ENCODE measurements at places on chromosomes 1 and 21. TPM values are rescaled to one million over a fixed set of nuclear protein-coding genes. Genes with fewer than 3 reads are reported as not detected.

- peaks cover 8% of the 10 kb centered on the region for H3K36me3 ChIP-seq
- peaks cover 23% of the 10 kb centered on the region for H3K4me1 ChIP-seq
- DNase-seq, result peak; percentile 80
- H3K27me3 ChIP-seq, result peaks cover 22% of the 10 kb centered on the region
Measured at GRCh38 chr1:21673277-21673780, 4.2 kb upstream of the RAP1GAP start.

DNA sequence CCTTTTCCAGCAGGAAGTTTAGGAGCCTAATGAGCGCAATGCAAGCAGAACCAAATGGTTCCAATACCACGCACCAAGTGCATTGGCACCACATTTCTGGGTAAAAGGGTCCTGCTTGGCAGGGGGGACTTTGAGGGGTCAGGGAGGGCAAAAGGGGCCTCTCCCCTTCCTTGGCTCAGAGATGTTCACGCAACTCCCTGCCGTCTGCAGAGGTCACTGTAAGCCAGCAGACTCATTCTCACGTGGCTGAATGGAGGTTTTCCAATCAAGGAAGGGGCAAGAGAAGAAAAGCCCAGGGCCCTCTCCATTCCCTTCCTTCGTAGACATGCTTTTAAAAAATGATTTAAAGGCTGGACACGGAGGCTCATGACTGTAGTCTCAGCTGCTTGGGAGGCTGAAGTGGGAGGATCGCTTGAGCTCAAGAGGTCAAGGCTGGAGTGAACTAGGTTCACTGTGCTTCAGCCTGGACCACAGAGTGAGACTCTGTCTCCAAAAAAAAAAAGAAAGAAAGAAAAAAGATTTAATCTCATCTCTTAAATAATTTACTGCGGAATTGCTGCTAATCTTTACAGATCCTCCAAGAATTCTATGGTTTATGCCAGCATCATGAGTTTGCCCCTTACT lies 80.3 kb downstream of the RUNX3 start:
- no peaks in the 10 kb centered on the region for H3K36me3 ChIP-seq
- no peak for DNase-seq
- H3K27me3 ChIP-seq, result no peaks in the 10 kb centered on the region
- no peak overlapping the region for H3K27ac ChIP-seq
- H3K4me1 ChIP-seq, result peaks cover 5% of the 10 kb centered on the region
- no peak overlapping the region for H3K4me3 ChIP-seq

- no peak overlapping the region for H3K27ac ChIP-seq
- H3K4me1 ChIP-seq, result no peaks in the 10 kb centered on the region
- H3K4me3 ChIP-seq, result no peak overlapping the region
- DNase-seq, result no peak
Measured at GRCh38 chr1:218510153-218510772, 165.1 kb downstream of the TGFB2 start.

DNA sequence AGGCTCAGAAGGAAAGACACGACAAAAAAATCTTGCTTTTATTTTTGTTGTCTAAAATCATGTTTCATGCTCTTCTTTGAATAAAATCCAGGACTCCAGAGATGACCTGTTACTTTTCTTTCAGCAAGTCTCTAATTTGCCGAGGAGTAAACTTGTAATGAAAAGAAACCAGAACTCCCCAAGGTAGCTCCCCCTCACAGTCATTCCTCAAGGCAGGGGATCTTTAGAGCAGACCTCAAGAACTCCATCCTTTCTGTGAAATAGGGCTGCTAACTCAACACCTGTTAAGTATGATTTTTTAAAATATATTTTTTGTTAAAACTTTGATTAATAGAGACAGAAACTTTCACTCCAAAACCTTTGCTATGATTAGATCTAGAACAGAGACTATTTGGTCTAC lies 82.7 kb upstream of the ABCD3 start:
- no peak for DNase-seq
- peaks cover 8% of the 10 kb centered on the region for H3K4me1 ChIP-seq
- H3K27ac ChIP-seq, result peak overlapping the region; percentile 48
- no peak overlapping the region for H3K4me3 ChIP-seq
- H3K36me3 ChIP-seq, result no peaks in the 10 kb centered on the region

- H3K27me3 ChIP-seq, result no peaks in the 10 kb centered on the region
- H3K4me3 ChIP-seq, result no peak overlapping the region
- H3K36me3 ChIP-seq, result no peaks in the 10 kb centered on the region
- no peak for DNase-seq
- peaks cover 3% of the 10 kb centered on the region for H3K4me1 ChIP-seq
Measured at GRCh38 chr1:151916726-151917370, 7.5 kb upstream of the THEM4 start.

GRCh38 chr1:219090607-219091006 lies 83.1 kb upstream of the LYPLAL1 start:
- no peak for DNase-seq
- H3K4me1 ChIP-seq, result peaks cover 22% of the 10 kb centered on the region
- no peaks in the 10 kb centered on the region for H3K36me3 ChIP-seq

DNA sequence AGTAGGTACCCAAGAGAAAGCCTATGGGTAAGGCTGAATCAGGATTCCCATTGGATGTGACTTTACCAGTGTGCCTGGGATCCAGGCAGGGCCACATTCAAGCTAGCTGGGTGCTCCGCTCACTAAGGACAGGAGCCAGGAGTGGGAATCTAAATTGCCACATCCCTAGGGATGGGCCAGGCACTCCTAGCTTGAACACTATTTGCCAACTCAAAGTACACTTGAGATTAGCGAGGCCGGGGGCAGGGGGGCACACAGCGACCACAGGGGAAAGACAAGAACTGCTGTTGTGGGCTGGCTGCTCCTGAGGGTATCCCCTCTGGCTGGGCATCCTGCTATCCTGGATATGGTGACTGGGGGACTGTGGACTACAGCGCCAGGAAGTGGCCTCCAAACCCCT lies 4.3 kb downstream of the SLC45A3 start:
- H3K4me1 ChIP-seq, result peaks cover 4% of the 10 kb centered on the region
- H3K4me3 ChIP-seq, result no peak overlapping the region
- H3K27me3 ChIP-seq, result no peaks in the 10 kb centered on the region
- no peaks in the 10 kb centered on the region for H3K36me3 ChIP-seq
- no peak overlapping the region for H3K27ac ChIP-seq

GRCh38 chr1:187933562-187934419 lies 1105.0 kb downstream of the PLA2G4A start:
- no peaks in the 10 kb centered on the region for H3K4me1 ChIP-seq
- no peak overlapping the region for H3K4me3 ChIP-seq
- no peak for DNase-seq
- H3K27ac ChIP-seq, result no peak overlapping the region

- no peaks in the 10 kb centered on the region for H3K27me3 ChIP-seq
- H3K36me3 ChIP-seq, result peaks cover 2% of the 10 kb centered on the region
- H3K4me1 ChIP-seq, result peaks cover 7% of the 10 kb centered on the region
- H3K4me3 ChIP-seq, result no peak overlapping the region
Measured at GRCh38 chr21:43778469-43779335, 2.6 kb upstream of the CSTB start.

DNA sequence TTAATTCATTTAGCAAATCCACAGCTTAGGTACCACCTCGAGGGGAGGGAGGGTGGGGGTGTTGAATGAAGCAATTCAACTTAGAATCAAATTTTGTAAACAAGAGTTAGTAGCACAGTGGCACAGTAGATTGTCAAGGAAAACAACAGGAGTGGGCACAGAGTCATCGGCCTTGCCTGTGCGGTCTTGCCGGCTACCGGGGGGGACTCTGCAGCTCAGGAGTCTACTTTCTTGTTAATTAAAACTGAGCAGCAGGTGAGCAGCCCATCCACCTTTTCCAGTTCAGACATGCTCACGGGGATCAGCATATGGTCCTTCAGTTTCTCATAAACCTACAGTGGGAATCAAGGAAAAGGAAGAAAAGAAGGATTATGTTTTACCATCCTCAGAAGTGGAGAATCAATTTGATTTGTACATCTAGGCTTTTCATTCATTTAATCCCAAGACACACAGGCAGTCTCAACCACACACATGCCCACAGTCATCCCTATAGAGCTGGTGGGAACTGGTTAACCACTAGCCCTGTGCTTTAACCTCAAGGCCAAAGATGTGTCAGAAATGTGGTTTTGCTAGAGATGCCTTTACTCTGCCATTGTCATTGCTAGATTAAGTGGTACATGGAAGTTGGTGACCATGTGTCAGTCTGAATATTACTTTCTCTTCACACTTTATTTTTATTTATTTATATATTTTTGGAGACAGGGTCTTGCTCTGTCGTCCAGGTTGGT lies 45.0 kb upstream of the BCL10 start:
- peaks cover 2% of the 10 kb centered on the region for H3K4me1 ChIP-seq
- no peaks in the 10 kb centered on the region for H3K27me3 ChIP-seq
- H3K27ac ChIP-seq, result no peak overlapping the region
- H3K36me3 ChIP-seq, result no peaks in the 10 kb centered on the region
- no peak for DNase-seq
- H3K4me3 ChIP-seq, result no peak overlapping the region

- no peak overlapping the region for H3K4me3 ChIP-seq
- no peaks in the 10 kb centered on the region for H3K36me3 ChIP-seq
- peak overlapping the region; percentile 76 for H3K27ac ChIP-seq
Measured at GRCh38 chr1:55695151-55695550, 480.0 kb upstream of the USP24 start.

DNA sequence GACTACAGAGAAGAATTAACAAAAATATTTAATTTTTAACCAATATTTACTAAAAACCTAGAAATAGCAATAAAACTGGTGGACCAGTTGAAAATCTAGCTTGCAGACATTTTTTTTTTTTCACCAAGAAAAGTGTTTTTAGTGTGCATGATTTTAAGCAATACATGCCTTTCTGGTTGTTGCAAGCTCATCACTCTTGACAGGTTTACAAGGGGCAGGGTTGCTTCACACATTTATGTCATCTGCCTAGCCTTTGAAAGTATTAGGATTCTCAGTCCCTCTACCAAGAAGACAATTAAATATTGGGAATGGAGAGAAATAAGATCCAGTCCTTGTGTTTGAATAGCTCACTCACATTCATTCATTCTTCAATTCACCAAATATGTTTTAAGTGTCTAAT lies 53.8 kb upstream of the LYPLAL1 start:
- H3K27me3 ChIP-seq, result no peaks in the 10 kb centered on the region
- no peak overlapping the region for H3K4me3 ChIP-seq
- no peak overlapping the region for H3K27ac ChIP-seq

GRCh38 chr1:170217517-170218256 lies 71.9 kb downstream of the NTMT2 start:
- no peak for DNase-seq
- H3K4me1 ChIP-seq, result peaks cover 9% of the 10 kb centered on the region
- no peak overlapping the region for H3K27ac ChIP-seq

DNA sequence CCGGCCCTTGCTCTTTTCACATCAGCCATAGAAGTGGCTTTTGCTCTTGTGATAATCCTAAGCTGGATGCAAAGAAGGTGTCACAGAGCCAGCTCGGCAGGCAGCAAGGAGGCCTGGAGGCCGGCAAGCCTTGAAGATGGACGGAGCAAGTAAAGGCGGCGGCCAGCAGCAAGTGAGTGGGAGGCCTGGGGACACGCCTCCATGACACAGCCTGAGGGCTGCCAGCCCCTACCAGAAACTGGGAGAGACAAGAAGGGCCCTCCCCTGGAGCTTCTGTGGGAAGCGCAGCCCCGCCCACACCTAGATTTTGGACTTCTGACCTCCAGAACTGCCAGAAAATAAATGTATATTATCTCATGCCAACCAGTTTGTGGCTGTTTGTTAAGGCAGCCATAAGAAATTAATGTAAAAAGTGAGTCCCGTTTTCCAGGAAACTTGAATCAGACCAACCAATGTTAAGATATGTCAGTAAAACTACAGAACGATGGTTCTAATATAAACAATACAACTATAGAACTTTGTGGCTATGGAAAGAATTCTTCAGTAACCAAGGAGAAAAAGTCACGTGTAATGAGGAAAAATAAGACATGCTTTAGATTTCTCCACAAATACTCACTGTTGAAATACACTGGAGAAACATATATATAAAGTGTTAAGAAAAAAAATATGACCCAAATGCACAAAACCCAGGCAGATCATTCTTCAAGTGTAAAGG lies 49.9 kb downstream of the BACE2 start:
- no peak overlapping the region for H3K27ac ChIP-seq
- no peaks in the 10 kb centered on the region for H3K4me1 ChIP-seq
- no peak for DNase-seq
- H3K36me3 ChIP-seq, result no peaks in the 10 kb centered on the region

DNA sequence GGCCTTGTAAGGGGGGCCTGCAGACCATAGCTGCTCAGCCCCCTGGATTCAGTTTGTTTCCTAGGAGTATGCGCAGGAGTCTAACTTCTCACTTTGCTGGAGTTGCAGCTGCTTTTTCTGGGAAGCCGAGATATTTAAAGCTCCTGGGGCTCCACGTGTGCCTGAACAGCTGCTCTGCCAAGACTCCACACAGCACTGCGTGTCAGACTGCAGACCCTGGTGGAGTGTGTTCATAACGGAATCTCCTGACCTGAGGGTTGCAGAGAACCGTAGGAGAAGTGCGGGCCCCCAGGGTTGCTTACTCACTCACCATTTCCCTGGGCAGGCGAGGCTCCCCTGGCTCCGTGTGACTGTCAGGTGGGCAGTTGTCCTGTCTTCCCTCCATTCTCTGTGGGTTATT lies 474.3 kb upstream of the TMPRSS15 start:
- H3K4me1 ChIP-seq, result no peaks in the 10 kb centered on the region
- H3K4me3 ChIP-seq, result no peak overlapping the region
- H3K27ac ChIP-seq, result no peak overlapping the region
- no peak for DNase-seq
- H3K36me3 ChIP-seq, result no peaks in the 10 kb centered on the region

The TINAGL1 gene
- total RNA-seq, result 28.5 TPM

The PAPPA2 gene
- not detected for total RNA-seq

The COL6A2 gene
- 122 TPM for total RNA-seq

The PLPPR5 gene
- total RNA-seq, result not detected

The USH2A gene
- total RNA-seq, result not detected

The AK2 gene
- total RNA-seq, result 138 TPM

The NOS1AP gene
- 0.76 TPM for total RNA-seq

The ACTL8 gene
- total RNA-seq, result not detected

The PLA2G4A gene
- total RNA-seq, result 0.62 TPM

The FAM131C gene
- not detected for total RNA-seq

The DNAH14 gene
- total RNA-seq, result 0.82 TPM

The KLHDC8A gene
- total RNA-seq, result not detected

The PLA2G2A gene
- 9.6 TPM for total RNA-seq

The RNF186 gene
- not detected for total RNA-seq

The GRIK1 gene
- total RNA-seq, result not detected

The ADORA1 gene
- 10.4 TPM for total RNA-seq

The KDF1 gene
- total RNA-seq, result not detected
